Stimulated activated CD4-positive, alpha-beta T cell treated with anti-CD3 and anti-CD28 coated beads, Interleukin-12 subunit alpha, Interleukin-12 subunit beta, amount 100 ng/mL, for 24 hours (primary cell): ENCODE measurements at places on chromosomes 12 and 14.

DNA sequence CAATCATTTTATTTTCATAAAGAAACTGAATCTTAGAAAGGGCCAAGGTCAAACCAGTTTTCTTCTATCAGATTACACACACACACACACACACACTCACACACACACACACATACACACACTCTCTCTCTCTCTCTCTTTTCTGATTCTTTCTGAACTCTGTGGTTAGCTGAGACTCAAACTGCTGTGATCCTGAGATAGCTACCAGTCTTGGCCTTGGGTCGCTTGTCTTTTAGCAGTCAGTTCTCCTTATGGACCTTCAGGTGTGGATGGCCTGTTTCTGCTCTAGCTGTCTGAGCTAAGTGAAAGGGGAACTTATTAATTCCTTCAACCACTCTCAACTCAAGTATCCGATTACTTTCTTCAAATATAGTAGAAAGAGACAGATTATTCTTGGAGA, 145.1 kb downstream of the GRIP1 start:
- DNase-seq, result no peak

GRCh38 chr14:50010752-50011151, 105.6 kb downstream of the VCPKMT start:
- DNase-seq, result no peak

DNA sequence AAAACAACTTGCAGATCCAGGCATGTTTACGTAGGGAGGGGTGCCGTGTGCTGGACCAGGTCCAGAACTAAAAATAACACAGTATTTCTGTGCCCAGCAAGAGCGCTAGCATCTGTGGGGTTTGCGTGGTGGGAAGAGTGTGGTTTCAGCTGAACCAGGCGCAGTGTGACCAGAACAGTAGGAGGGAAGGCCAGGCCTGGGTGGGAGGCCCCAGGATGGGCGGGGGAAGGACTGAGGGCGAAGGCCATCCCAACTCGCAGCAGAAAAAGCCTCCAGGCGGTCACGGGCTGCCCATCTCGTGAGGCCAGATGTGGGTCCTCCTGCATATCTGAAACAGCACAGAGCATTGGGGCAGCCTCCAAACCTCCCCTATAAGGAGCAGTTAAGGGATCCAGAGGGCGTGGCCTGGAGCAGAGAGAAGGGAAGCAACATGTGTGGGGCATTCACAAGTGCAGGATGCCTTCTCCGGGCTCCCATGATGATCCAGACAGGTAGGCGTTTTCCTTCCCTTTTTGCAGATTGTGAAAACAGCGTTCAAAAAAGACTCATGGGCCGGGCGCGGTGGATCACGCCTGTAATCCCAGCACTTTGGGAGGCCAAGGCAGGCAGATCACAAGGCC, 17.8 kb upstream of the CD9 start:
- no peak for DNase-seq

- no peak for DNase-seq
Measured at GRCh38 chr12:89370850-89371249, 18.5 kb upstream of the DUSP6 start.

GRCh38 chr14:101836135-101836534, 74.6 kb downstream of the PPP2R5C start:
- DNase-seq, result no peak

- no peak for DNase-seq
Measured at GRCh38 chr12:32171211-32171610, 64.6 kb downstream of the BICD1 start.

DNA sequence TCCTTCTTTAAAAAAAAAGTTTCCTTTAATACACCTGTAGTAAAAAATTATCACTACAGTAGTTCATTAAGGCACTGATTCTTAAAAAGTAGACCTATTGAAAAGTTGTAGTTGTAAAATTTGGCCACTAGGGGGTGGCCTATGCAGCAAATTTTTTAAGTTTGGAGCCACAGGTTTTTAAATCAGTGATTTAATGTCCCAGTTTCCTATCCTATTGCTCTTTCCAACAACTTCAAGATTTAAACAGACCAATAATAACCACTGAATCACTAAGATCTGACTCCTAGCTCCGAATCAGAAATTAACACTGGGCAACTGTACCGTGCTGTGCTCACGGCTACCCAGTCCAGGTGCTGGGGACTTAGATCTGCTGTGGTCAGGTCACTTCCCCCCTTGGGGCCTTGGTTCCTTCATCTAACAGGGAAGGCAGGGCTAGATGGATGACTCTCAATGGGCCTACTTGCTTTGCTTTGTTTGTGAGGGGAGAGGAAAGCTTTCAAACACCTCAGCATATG, 279.3 kb downstream of the MED13L start:
- DNase-seq, result no peak

DNA sequence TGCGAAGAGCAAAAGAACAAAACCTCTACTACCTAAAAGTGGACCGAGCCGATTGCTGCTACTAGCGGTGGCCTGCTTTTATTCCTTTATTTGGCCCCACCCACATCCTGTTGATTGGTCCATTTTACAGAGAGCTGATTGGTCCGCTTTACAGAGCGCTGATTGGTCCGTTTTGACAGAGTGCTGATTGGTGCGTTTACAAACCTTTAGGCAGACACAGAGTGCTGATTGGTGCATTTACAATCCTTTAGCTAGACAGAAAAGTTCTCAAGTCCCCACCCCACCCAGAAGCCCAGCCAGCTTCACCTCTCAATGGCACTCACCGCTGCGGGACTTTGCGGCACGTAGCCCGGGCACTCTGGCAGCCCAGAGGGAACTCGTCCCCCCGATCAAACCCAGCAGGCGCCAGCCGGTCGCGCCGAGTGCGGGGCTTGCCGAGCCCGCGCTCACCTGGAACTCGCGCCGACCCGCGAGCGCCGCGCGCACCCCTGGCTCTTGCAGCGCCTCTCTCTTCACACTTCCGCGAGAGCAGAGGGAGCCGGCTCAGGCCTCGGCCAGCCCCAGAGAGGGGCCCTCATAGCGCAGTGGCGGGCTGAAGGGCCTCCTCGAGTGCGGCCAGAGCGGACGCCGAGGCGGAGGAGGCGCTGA, 8.7 kb upstream of the FGD4 start:
- DNase-seq, result no peak

DNA sequence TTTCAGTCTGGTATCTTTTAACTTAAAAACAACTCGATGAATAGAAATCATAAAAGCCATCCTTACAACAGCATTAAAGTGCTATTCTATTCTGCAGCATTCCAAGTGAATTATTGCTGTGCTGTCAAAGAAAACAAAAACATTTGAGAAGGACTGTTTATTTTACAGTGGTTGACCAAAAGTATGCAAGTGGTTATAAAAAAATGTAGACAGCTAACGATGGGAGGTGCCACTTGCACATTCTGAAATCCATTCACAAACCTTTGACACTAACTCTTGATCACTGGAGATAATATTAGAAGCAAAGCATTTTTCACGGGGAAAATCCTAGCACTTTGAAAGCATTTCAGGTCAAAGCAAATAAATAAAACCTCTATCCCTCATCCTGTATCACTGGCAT, 55.6 kb downstream of the HMGA2 start:
- DNase-seq, result no peak

- no peak for DNase-seq
Measured at GRCh38 chr12:108696111-108696995, 35.0 kb downstream of the CORO1C start.

DNA sequence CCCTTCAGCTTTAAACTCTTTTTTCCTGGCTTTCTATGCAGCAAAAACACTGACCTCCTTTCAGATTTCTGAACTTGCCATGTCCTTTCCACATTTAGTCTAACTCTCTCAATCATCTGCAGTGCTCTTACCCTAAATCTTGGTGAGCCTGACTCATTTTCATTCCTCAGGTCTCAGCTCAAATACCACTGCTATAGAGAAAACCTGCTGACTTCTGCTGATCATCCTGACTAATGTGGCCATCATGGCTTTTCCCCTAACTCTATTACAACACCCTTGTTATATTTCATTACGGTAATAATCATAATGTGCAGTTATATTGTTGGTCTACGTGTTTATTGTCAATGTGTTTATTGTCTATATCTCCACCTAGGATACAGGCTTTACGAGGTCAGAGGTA, 207.3 kb upstream of the OR4E1 start:
- no peak for DNase-seq

DNA sequence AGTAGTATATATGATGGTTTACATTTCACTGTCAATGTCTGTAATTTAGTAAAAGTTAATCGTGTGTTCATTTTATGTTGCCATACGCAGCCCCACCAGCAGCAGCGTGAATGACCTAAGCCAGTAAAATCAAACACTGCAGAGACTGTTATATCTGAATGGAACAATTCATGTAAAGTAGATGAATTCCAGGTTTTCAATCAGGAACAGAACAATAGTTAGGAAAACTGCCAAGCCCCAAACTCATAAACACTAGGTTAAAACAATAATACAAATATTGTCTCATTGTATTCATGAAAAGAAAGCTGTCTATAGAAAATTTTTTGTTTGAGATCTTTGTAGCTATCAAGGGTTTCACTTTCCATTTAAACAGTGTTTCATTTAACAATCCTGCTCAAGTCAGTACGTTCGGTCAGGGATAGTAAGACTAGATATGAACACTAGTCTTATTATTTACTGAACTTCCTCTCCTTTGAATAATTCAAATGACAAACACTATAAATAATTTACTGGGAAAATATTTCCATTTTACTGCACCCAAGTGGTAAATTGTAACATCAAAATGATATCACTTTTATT, 256.8 kb upstream of the FLRT2 start:
- no peak for DNase-seq

DNA sequence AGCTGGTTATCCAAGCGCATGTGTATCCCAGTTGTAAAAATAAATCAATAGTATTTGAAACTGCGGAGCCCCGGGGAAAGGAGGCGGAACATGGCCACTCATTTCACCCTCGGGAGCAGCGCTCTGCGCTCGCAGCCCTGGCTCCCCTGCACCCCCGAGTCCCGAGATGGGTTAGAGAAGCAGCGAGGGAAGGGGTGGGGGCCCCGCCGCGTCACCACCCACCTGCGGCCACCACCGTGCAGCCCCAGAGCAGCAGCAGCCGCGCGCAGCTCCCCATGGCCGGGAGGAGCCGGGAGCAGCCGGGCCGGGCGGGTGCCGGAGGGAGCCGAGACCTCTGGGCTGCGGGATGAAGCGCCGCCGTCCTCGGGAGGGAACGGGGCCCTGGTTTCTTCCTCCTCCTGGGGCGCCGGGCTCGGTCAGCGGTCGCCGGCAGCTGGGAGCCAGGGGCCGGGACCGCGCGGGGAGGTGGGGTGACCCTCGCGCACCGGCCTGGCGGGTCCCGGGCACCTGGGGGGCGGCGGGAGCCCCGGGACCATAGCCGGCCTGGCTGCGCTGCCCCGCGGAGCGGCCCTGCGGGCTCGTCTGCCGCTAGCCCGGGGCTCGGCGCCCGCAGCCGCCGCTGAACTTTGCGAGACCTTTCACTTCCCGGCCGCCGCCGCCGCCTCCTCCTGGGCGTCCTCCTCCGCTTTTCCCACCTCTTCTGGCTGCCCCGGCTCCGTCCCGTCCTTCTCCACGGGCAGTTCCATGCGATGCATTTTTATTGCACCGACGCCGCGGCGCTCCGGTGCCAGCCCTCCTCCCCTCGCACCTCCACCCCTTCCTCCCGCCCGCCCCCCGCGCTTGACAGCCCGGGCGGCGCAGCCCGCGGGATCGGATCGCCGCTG, at the start of gene NTN4:
Gene NTN4 (minus strand): TSS at position 732 of the 884 bp plus-strand sequence. CDS start 455 bp downstream, at position 277.
- DNase-seq, result peak; percentile 28

GRCh38 chr14:27623782-27624181, 1025.9 kb upstream of the NOVA1 start:
- no peak for DNase-seq

GRCh38 chr14:28751467-28752058, 15.0 kb upstream of the FOXG1 start:
- no peak for DNase-seq

DNA sequence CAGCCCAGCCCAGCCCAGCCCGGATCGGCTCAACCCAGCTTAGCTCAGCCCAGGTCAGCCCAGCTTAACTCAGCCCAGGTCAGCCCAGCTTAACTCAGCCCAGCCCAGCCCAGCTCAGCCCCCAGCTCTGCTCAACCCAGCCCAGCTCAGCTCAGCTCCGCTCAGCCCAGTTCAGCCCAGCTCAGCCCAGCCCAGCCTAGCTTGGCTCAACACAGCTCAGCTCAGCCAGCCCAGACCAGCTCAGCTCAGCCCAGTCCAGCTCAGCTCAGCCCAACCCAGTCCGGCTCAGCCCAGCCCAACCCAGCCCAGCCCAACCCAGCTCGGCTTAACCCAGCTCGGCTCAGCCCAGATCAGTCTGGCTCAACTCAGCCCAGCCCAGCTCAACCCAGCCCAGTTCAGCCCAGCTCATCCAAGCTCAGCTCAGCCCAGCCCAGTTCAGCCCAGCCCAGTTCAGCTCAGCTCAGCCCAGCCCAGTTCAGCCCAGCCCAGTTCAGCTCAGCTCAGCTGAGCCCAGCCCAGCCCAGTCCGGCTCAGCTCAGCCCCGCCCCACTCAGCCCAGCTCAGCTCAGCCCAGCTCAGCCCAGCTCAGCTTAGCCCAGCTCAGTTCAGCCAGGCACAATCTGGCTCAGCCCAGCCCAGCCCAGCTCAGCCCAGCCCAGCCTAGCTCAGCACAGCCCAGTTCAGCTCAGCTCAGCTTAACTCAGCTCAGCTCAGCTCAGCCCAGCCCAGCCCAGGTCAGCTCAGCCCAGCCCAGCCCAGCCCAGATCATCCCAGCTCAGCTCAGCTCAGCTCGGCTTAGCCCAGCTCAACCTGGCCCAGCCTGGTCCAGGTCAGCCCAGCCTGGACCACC, 331.7 kb downstream of the TMEM121 start:
- DNase-seq, result no peak

GRCh38 chr14:34913619-34914018, 38.5 kb upstream of the BAZ1A start:
- no peak for DNase-seq

DNA sequence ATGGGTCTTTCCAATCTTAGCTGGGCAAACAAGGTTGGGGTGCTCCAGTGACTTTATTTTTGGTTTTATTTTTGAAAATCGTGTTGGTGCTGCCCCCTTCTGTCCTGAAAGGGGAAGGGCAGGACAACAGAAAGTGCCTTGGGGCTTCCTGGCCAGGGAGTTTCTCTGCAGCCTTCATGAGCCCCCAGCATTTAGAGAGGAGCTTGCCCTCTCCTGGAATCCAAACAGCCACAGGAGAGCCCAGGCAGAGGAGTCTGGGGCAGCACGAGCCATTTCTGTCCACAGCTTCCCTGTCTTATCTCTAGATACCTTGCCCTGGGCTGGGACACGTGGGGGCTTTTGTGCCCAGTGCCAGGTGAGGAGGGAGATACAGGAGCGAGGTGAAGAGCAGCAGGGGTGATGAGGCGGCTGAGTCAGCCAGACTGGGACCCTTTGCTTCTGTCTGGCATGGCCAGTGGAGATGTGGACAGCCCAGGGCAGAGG, 4.4 kb upstream of the C1RL start:
- DNase-seq, result no peak

- no peak for DNase-seq
Measured at GRCh38 chr12:47799357-47799955, 20.2 kb downstream of the HDAC7 start.

- no peak for DNase-seq
Measured at GRCh38 chr12:132285991-132286681, 43.3 kb downstream of the GALNT9 start.

DNA sequence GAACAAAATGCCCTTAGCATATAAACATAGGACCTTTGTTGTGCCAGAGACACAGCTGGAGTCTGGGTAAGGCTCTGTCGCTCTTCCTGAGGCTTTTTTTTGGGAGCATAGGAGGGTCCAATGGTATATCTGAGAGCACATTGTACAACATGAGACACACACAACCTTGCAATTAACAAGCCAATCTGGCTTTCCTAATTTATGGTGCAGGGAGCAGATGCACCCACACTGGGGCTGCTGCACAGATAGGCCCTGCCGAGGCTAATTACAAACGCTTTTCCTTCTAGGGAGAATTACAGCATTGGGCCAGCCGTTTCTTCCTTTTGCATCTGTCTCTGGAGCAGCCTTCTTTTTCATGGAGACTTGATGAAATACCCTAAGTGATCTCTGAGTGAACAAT, 75.0 kb upstream of the OVCH1 start:
- DNase-seq, result no peak

- no peak for DNase-seq
Measured at GRCh38 chr14:95668235-95668772, 17.9 kb upstream of the TCL1B start.
